Activated CD4-positive, alpha-beta memory T cell treated with anti-CD3 and anti-CD28 coated beads for 36 hours (primary cell): ENCODE measurements at places on chromosomes 1 and 21. TPM values are rescaled to one million over a fixed set of nuclear protein-coding genes. Genes with fewer than 3 reads are reported as not detected.
A peak's percentile ranks its signal among the peaks of the same experiment; 100 is the strongest.

PLPPR5 gene
- total RNA-seq: not detected

CORT gene
- not detected for total RNA-seq

LRRC53 gene
- not detected for total RNA-seq

AMIGO1 gene
- total RNA-seq: 2.2 TPM

CSRP1 gene
- total RNA-seq: 51.8 TPM

TTC3 gene
- total RNA-seq: 65.6 TPM

PALMD gene
- total RNA-seq: not detected

KLF17 gene
- total RNA-seq: not detected

COL8A2 gene
- not detected for total RNA-seq

SPRR1B gene
- total RNA-seq: not detected

ETV3L gene
- not detected for total RNA-seq

CCDC181 gene
- not detected for total RNA-seq

CD160 gene
- total RNA-seq: 0.14 TPM

OR6K3 gene
- total RNA-seq: not detected

- DNase-seq: no peak
Measured at GRCh38 chr1:183275322-183275721, 89.3 kb downstream of the LAMC2 start.

GRCh38 chr1:47921935-47922415 lies 75.2 kb downstream of the TRABD2B start:
- no peak for DNase-seq

DNA sequence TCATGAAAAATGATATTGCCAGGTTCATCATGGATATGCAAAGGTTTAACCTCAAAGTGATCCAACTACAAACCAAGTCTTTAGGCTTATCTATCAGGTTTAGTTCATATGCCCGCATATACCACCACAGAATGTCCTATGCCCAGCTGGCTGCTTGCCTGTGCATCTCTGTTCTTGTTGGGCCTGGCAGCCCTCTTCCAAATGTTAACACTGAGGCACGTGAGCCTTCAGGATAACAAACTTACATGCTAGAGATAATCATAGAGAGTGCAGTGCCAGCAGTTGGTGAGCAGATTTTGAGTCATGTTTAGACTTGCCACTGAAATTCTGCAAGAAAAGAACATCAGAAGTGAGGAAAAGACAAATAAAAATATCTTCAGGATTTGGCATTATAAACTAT lies 607.9 kb upstream of the TMPRSS15 start:
- no peak for DNase-seq

DNA sequence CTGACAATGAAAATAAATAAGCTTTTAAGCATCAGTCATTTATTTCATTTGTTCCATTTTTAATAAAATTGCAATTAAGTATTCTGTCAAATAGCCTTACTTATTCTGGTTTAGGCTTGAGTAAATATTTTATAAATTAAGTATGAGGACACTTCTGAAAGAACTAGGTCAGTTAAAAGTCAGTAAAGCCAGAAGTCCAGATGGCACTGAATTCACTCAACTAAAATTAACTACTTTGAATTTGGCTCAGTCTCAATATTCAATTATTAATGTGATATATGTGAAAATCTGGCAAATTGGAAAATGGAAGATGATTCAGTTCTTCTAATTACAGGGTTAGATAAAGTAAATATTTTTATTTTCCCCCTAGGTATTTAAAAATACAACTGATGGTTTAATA lies 174.2 kb downstream of the BRINP3 start:
- DNase-seq: no peak

- peak; percentile 49 for DNase-seq
Measured at GRCh38 chr1:21669258-21670058, at the start of gene RAP1GAP. RAP1GAP (minus strand) TSS chr1:21669357; CDS start chr1:21620032, 49,325 bp downstream.

GRCh38 chr21:30200000-30200399 lies 15.9 kb downstream of the CLDN8 start:
- no peak for DNase-seq

DNA sequence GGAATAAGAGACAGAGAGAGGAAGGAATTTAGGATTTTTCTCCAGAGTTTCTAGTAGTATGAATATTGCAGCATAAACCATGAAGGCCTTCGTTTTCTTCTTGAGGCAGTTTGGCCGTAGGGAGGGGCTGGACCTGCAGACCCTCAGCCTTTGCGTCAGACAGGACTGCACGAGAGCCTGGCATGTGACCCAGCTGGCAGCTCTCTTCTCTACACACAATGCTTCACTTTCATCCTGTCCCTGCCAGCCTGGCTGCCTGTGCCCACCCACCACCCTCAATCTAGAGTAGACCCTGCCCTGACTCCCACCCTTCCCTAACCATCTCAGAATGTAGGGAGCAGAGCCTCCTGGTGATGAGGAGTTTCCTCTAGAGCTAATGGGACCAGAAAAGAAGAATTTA lies 1.6 kb downstream of the CA14 start:
- no peak for DNase-seq

GRCh38 chr21:31514598-31514997 lies 144.9 kb upstream of the SOD1 start:
- DNase-seq: no peak

GRCh38 chr1:212231372-212231771 lies 53.8 kb upstream of the PPP2R5A start:
- no peak for DNase-seq

- no peak for DNase-seq
Measured at GRCh38 chr1:199082778-199083389, 444.0 kb downstream of the PTPRC start.

GRCh38 chr1:201597551-201598230 lies 58.8 kb downstream of the NAV1 start:
- no peak for DNase-seq

- DNase-seq: no peak
Measured at GRCh38 chr1:4056422-4056821, 156.3 kb upstream of the C1orf174 start.

DNA sequence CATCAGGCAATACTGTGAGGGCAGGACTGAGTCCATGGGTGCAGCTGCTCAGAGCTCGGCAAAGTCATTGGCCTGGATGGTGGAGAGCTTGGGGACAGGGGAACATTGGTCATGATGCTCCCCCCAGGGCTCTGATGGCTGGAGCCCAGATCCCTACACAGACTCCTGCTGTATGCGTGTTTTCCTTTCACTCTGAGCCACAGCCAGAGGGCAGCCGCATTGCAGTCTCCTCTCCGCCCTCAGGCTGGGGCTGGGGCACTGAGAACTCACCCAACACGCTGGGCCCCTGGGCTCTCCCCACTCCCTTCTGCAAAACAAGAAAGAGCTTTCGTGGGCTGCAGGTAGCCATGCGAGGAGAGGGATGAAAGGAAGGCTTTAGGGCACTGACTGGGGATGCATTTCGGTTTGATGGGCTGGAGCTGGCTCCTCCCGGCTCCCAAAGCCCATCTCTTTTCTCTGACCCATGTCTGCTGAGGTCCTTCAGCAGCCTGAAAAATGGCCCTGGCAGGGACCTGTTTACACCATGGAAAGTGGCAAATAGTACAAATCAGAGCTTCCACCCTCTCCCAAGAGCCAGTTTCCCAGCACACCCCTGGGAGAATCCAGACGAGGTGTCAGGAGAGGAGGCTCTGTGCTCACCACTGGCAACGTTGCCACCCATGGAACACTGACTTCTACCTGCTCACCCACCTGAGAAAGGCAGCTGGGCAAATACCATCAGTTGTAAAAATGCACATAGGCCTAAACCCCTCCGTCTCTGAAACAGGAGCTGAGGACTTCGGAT lies 43.8 kb downstream of the CAPN2 start:
- DNase-seq: no peak

DNA sequence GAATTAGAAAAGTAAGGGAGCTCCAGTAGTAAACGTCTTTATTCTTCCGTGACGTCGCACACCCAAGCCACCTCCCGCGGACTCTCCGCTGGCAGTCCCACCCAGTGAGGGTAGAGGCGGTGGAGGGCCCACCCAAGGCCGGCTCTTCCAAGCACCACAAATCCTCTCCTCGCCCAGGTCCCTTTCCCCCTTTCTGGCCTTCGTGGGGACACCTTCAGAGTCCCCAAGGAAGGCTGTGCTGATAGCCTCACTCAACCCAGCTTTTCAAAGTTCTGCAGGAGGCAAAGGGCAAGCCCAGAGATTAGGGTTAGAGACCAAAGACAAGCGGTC lies 349 bp upstream of the GPN2 start:
- no peak for DNase-seq

GRCh38 chr1:65704318-65704717 lies 88.4 kb upstream of the PDE4B start:
- no peak for DNase-seq

DNA sequence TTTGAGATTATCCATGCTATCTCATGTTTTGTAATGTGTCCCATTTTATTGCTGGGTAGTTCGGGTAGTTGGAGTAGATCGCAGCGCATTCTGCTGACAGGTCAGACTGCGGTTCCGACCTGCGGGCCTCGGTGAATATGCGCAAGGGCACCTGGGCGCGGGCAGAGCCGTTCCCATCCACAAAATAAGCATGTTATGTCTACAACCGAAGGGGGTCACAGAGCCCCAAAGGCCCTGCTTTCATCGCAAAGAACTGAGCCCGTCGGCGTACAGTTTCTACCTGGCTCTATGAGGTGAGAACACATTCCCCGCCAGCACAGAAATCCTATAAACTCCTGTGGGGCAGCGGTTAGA lies 88.4 kb downstream of the PRKAB2 start:
- no peak for DNase-seq

- no peak for DNase-seq
Measured at GRCh38 chr1:244409701-244410100, 42.0 kb downstream of the ADSS2 start.
